ENCODE measurements at places on chromosomes 7 and 10.

DNA sequence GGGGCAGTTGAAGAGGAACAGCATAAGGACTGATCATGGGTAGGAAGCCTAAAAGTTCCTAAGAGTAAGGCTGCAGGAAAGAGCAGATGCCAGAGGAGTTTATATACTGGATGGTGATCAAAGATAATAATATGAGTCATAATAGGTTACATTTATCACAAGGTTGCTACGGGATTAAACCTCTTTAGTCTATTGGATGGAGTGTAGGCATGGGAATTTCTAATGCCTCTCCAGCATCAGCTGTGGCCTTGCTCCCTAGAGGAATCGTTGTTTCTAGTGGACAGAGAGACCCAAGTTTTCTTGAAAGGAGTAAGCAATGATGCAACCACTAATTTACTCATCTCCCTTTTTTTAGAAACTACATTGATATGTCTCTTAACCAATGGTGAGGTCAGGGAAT is 213.4 kb downstream of the GPR37 start:
- no peak for DNase-seq

DNA sequence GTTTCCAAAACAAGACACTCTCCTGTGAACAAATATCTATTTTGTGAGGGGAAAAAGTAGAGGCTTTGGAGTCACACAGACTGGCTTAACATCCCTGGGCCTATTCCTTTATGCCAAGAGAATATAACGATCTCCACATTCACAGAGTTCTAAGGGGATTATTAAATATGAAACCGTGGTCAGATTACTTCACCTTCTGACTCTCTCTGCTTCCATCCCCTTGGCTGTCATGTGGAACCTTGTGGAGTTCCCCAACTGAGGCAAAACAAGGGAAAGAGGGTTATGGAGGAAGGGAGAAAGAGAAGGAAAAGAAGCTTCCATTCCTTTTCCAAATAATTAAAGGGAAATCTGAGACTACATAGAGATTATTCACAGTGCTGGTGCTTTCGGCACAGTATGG is 55.5 kb upstream of the ATP6V0A4 start:
- DNase-seq: no peak

- no peak for DNase-seq
These were observed 10.1 kb downstream of the KIF5B start for GRCh38 chr10:32046151-32046550.

- no peak for DNase-seq
These were observed 45.6 kb upstream of the SGCE start for GRCh38 chr7:94701555-94701973.

GRCh38 chr7:47937065-47937687 is 11.1 kb downstream of the PKD1L1 start:
- DNase-seq: no peak

GRCh38 chr10:58258977-58259692 is 8.6 kb downstream of the IPMK start:
- DNase-seq: no peak

DNA sequence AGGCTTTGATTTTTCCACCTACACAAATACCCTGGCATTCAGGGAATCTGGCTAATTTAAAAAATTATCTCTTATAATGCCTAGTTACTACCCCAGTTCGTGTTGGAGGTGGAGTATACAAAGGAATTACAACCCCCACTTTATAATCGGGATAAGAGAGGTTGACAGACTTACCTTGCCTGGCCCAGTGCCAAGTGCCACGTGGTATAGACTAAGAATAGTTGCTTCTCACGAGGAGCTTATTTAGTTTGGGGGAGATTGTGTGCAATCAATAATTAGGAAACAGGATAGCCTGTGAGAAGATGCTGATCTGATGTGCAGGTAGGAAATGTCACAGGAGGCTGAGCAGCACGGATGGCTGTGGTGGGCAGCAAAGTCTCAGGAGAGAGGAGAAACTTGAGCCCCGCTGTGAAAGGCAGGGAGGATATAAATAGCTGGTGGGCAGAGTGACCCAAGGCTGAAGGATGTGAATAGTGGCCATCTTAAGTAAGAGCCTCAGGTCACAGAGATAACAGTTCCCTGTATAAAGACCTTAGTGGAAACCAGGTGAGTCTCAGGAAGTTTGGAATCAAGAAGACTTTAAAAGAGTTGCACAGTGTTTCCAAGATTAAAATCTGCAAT is 11.3 kb upstream of the ATXN7L1 start:
- no peak for DNase-seq

DNA sequence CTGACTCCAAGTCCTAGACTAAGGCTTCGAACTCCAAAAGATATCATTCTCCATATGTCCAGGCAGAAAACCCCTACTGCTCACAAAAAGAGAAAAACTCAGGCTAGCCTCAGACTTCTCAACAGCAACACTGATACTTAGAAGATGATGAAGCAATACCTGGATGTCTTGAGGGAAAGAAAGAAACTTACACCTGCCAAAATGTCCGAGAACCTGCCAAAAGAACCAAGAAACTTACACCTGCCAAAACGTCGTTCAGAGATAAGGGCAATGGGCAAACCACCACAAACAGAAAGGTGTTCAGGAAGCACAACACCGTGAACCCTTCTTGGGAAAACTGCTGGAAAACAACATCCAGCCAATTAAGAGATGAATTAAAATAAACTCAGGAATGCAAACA is 15.3 kb downstream of the ABLIM1 start:
- no peak for DNase-seq

DNA sequence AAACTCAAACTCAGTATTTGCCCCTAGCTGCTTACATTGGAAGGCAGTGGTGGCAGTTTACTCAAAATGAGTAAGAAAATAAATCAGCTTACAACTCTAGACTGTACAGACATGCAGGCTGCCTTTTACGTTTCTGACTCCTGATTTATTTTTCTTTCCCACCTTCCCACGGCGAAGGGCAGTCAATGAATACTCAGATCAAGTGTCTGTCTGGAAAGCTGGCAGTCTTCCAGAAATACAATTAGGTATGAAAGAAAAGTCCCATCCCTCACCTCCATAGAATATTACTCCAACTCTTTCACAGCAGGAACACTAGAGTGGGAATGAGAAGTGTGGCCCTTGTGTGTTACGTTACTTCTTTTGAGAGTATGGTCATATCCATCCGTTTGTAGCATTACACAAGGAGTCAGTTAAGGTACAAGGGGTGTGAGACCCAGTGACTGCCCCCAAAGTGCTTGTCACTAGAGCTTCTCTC is 1.3 kb upstream of the PAPSS2 start:
- DNase-seq: no peak

GRCh38 chr7:140142031-140142430 is 34.8 kb downstream of the KDM7A start:
- DNase-seq: no peak

DNA sequence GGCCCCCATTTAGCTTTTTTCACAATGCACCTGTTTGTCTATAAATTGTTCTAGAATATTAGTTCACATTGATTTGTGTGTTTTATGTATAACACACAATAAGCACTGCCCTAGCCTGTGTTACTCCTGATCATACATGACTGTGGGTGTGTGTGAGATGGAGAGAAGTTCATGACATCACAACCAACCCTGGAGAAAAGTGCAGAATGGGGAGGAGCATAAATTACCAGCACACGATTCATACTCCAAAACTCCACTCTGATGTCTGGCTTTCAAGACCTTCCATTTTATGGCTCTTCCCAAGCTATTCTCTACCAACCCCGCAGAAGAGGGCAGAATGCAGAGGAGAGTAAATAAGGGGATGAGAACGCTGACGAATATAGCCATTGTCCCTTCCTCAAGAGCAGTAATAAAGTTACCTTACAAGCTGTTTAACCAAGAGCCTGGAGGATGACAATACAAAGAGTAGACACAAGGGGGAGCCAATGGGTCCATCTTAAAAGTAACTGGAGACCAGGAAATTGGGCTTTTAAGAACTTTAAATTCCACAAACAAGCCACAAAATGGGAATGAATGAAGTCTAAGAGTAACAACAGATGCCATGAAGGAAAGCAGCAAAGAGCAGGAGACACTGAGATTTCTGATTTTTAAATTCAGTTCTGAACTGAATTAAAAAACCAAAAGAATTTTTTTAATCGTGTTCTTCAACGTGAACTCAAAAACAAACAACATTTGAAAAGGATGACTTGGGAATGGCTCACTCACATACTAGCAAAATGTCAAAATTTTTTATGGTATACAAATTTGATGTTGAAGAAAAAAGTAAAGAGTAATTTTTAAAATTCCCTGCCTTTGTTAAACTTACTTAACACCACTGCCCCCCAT is 159.6 kb downstream of the PARD3 start:
- peak; percentile 43 for DNase-seq

All from stromal cell of bone marrow (primary cell).